ENCODE measurements at places on chromosomes 11 and 22.
A peak's percentile ranks its signal among the peaks of the same experiment; 100 is the strongest.

DNA sequence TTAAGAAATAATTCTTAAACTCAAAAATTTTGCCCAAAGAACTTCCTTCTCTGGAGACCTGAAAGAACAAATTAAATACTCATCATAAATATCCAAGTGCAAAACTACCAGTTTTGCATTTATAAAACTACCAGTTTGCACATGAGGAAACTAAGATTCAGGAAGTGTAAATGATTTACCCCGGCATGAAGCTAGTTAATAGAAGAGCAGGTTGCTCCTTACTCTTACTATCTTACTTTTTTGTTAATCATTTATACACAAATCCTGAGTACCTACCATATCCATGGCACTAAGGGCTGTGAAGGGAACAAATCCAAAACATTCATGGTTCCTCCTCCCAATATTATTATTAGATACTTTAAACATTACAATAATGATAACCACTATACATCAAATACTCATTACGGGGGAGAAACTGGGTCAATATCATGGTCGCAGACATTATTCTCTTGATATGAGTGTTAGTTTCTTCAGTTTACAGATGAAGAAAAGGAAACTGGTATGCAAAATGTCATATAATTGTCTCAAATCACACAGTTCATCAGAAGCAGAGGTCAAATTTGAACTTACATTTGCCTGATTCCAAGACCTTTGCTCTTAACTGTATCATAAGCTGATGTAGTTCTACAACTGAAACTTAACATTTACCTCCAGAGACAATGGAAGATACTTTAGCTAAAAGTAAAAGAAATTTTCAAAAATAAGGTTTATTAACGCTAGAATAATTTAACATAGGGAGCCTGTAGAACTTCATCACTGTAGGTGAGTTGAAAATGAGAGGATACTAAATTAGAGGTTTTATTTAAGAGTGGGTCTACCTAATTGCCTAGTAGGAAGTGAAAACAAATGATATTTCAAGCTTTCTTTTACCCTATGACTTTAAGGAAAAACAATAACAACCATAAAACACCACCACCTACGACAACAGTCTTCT lies 74.5 kb downstream of the FAM76B start:
- no peak for DNase-seq

- no peak for DNase-seq
Observed at GRCh38 chr11:125390946-125391345, 105.1 kb downstream of the FEZ1 start.

- DNase-seq, result no peak
Observed at GRCh38 chr11:104476454-104476853, 312.5 kb upstream of the PDGFD start.

- no peak for DNase-seq
Observed at GRCh38 chr22:35616043-35616442, 1.1 kb downstream of the MB start.

- DNase-seq, result no peak
Observed at GRCh38 chr11:887589-887988, 23.0 kb downstream of the CHID1 start.

DNA sequence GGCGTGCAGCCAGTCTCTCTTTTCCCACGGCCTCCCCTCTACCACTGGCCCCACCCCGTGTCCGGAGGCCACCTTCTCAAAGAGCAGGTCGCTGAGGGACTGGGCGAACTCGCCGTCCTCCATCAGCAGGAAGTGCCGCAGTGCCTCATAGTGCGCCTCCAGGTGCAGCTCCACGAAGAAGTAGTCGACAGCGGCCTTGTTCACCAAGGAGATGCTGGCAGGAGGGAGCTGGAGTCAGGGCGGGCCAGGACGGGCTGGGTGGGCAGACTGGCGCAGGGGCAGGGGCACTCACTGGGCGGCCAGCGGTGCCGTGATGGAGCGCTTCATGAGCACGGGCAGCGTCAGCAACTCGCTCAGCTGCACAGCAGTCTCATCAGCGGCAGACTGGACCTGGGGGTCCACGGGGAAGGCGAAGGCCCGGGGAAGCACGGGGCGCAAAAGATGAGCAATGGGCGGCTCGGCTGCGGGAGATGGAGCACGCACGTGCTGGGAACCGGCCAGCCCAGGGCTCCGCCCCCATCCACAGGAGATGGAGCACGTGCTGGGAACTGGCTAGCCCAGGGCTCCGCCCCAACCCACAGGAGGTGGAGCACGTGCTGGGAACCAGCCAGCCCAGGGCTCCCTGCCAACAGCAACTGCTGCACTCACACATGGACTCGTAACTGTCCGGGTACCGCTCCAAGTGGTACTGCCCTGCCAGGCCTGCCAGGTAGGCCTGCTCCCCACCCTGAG lies 18.4 kb downstream of the SELENOO start:
- DNase-seq, result peak; percentile 82

DNA sequence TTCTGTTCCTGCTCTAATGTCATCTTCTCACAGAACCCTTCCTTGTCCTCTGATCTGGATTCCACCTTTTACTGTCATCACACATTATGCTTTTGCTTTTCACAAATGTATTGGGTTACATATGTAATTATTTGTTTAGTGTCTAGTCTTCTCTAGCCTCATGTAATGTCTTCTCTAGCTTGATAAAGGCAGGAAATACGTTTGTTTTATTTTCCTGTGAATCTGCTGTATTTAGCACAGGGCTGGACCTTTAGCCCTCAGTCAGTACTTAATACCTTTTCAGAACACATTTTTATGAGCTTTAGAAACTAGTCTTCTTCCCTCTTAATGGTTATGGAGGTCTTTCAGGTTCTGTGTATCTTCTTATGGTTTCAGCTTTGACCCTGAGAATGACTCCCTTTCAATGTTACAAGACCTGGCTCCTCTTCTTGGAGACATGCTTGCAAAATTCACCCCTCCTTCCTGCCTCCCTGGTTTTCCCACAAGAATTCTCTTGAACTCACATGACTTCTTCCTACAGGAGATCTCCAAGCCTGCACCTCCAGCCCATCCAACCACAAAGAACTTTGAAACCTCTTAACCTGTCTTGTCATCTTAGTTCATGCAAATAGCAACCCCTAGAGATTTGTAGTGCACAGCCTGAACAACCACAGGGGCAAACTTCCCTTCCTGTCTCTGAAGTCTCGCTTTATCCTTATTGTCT lies 132.7 kb upstream of the DDI1 start:
- no peak for DNase-seq

GRCh38 chr11:84292006-84292405 lies 1005.8 kb upstream of the CCDC90B start:
- DNase-seq, result no peak

DNA sequence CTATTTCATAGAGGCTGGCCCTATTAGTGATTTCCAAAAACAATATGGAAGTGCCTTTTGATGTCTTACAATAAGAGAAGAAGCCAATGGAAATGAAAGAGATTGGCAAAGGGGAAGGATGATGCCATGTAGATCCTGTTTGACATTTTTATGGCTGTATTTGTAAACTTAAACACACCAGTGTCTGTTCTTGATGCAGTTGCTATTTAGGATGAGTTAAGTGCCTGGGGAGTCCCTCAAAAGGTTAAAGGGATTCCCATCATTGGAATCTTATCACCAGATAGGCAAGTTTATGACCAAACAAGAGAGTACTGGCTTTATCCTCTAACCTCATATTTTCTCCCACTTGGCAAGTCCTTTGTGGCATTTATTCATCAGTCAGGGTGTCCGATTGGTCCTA lies 91.4 kb downstream of the CD44 start:
- no peak for DNase-seq

DNA sequence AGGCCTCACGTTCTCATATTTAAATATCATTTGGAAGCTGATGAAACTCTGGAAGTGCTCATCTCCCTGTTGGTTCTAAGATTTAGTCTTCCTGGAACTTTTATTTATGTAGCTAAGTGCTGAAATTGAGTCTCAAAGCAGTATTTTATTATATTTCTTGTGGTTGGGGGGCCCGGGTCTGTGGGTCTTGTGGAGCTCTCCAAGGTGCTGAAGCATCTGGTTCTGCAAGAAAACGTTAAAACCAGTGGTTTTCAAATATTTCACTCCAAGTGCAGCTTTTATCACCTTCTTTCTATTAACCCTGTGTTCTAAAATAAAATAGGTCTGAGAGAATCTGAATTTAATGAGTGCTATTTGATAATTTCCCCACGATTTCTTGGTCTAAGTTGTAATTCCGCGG lies 1404.8 kb downstream of the TBC1D22A start:
- no peak for DNase-seq

DNA sequence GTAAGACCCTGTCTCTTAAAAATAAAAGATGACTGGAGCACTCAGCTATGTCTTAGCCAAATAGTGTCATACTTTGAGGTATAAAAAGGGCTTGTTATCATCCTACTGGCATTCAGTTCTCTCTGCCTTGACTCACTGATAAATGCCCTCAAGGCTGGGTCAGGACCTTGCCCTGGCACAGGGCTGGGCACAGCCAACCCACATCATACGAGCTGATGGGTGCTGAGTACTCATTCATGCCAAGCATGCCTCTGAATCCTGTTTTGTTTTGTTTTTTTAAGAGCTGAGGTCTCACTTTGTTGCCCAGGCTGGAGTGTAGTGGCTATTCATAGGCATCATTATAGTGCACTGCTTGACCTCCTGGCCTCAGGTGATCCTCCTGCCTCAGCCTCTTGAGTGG lies 1.9 kb downstream of the SMTNL1 start:
- no peak for DNase-seq

- no peak for DNase-seq
Observed at GRCh38 chr11:121452609-121453150, at the start of gene SORL1-AS1. SORL1-AS1 (minus strand) TSS chr11:121452967.

- no peak for DNase-seq
Observed at GRCh38 chr22:22400964-22401363, 107.6 kb downstream of the ZNF280B start.

DNA sequence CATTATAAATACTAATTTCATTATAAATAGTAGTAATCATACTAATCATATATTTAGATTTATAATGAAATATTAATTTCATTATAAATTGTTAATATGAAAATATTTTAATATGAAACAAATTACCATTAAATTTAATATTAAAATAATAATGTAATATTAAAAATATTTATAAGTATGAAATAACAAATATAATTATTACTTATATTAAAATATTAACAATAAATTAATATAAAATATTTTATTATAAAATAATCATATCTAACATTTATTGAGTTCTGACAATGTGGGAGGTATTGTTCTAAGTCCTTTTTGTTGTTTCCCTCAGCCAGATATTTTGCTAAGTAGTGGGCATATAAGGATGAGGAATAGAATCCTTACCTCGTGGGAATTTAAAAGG lies 1341.4 kb downstream of the LRRC4C start:
- no peak for DNase-seq

DNA sequence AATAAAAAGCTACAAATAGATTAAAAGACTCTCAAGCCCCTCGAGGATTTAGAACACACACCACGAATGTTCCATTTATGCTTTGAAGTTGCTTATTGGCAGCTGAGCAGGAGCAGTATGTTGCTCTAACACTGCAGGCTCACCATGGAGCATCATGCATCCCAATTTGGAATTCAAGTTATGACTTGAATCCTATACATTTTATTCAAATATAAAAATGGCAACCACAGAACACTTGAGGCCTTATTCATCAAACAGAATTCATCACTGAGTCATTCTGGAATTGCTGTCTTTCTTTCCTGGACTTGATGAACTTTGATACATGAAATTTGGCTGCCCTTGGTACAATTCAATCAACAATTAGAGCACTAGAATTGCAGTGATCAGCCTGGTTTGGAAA lies 24.5 kb upstream of the BLID start:
- peak; percentile 52 for DNase-seq

DNA sequence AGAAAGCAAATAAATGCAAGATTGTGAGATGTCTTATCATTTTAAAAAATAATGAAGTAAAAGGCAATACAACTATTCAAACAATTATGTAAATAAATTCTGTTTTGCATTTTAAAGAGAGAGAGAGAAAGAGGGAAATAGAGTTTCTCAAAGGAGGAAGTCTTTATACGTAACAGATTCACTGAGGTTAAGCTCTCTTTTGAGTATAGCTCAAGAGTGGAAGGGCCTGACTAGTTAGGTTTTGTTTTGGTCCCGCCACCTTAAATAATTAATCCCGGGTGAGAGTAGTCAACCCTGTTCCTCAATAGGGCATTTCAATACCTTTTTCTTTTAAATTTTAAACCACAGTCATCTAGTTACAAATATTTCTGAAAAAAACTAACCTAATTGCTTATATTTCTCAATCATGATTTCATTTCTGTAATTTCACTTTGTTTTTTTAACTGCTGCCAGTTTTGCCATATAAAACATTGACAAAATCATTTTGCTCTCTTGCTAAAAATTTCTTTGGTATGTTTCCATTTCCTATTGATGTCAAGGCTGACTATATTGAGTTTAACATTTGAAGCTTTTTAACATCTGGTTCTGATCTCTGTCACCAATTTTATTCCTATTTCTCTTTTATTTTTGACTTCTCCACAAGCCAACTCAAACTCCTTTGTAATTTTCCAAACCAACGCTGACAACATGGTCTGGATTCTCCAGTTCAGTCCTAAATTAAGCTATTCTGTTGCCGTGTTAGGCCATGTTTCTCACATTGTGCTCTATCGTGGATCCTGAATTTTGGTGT lies 10.3 kb downstream of the OR10D3 start:
- no peak for DNase-seq

DNA sequence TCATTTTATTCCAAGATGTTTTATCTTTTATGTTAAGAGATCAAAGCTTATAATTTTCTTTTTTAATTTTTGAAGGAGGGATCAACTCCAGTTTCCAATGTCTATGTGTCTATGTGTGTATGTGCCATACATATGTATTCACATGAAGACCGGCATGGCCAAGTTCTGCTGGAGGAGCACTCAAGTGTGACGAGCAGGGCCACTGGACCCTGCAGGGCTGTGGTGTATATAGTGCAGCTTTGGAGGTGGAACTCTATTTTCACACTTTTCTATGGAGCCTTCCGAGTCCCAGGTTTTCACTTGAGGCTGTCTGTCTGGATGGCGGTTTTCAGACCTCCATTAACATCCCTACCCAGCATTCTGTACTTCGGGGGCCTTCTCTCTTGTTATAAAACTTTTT lies 36.5 kb upstream of the TTC12 start:
- no peak for DNase-seq

DNA sequence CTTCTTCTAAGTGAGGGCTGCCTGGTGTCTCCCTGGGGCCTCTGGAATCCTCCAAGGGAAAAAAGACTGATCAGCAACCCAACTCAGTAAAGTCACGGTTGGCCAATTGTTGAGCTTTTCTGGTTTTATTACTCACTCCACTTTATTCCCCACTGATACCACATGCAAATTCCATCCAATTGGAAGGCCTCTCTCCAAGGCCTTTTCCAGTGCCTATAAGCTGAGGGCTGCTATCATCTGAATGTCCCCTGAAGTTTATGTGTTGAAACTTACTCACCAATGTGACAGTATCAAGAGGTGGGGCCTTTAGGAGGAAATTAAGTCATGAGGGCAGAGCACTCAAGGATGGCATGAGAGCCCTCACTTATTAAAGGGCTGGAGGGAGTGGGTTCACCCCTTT lies 463.3 kb downstream of the BUD13 start:
- no peak for DNase-seq

GRCh38 chr11:5881756-5882155 lies 1.3 kb downstream of the OR52E4 start:
- no peak for DNase-seq

GRCh38 chr11:12140186-12140793 lies 29.9 kb downstream of the MICAL2 start:
- DNase-seq, result no peak

All from fibroblast of the conjunctiva (primary cell).